GM23338 (cell line): ENCODE measurements at places on chromosomes 11 and 22. TPM values are rescaled to one million over a fixed set of nuclear protein-coding genes. Genes with fewer than 3 reads are reported as not detected.
A peak's percentile ranks its signal among the peaks of the same experiment; 100 is the strongest.

The UPK3A gene
- total RNA-seq = 0.89 TPM in 1 of 2 replicates, not detected in the other

GRCh38 chr22:44620129-44620840 lies 81.7 kb upstream of the PRR5 start:
- DNase-seq = peak; percentile 97

The KIF18A gene
- total RNA-seq = 25.9 and 26.5 TPM in 2 replicates

DNA sequence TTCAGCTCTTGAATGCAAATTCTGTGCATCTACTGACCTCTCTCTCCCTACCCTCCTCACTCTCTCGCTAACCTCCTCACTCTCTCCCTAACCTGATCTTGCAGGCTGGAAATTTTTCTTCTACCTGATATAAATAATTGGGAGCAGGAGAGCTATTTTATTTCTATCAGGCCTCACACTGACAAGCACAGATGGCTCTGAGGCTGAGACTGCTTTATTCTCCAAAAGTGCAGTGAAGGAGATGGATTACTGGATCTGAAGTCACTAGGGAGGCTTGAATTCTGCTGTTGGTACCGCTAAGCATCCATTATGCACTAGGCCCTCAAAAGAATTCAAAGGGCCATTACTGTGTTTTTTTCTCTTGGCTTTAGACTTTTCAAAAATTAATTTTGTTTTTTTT lies 19.4 kb upstream of the LDHA start:
- no peak for DNase-seq

The RGL4 gene
- not detected in 2 replicates for total RNA-seq
